ENCODE measurements at places on chromosomes 1 and 21. TPM values are rescaled to one million over a fixed set of nuclear protein-coding genes. Genes with fewer than 3 reads are reported as not detected.

- no peak for DNase-seq
Observed at GRCh38 chr21:19018529-19018928, 614.9 kb upstream of the TMPRSS15 start.

GRCh38 chr21:33396951-33397350 is 6.3 kb upstream of the IFNGR2 start:
- peak; percentile 82 for DNase-seq

Gene HAO2
- not detected for total RNA-seq

Gene CD244
- not detected for total RNA-seq

Gene OR2T29
- not detected for total RNA-seq

- DNase-seq = no peak
Observed at GRCh38 chr1:111804776-111805175, 49.1 kb downstream of the DDX20 start.

DNA sequence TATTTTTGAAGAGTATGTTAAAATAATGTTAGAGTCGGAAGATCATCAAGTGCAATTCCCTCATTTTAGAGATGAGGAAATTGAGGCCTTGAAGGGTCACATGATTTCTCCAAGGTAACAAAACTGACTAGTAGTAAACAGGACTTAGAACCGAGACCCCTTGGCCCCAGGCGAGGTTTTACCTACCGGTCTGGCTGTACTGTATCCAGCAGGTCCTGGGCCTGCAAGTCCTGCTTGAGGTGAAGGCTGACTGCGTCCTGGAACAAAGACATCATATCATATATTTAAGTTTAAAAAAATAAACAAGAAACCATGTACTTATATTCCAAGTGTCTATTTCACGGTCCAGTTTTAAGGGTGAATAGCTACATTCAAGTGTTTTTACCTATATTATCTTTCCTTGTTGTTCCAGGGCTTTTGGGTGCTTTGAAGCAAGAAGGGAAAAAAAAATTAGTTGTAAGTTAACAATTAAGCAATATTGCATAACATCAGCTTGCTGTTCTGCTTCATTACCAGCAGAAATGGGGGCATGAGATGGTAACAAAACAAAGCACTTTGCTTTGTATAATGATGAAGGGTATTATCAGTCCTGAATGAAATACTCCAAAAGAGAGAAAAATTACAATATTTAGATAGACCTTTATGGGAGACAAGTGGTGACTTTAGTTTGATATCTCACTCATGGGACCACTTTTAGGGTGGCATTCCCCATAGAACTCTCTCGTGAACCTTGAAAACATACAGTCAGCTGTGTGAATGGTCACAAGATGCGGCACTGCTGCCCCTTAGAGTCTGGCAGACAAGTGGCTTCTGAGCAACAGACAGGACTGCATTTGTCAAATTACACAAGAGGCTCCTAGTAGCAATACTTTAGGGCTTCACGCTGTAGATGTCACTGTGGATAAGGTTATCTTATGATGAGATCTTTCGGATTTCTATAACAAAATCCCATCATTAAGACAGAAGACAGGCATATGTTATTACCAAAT is 29.8 kb upstream of the CFAP298 start:
- DNase-seq = no peak

GRCh38 chr1:178509414-178510007 is 3.4 kb upstream of the TEX35 start:
- DNase-seq = no peak

DNA sequence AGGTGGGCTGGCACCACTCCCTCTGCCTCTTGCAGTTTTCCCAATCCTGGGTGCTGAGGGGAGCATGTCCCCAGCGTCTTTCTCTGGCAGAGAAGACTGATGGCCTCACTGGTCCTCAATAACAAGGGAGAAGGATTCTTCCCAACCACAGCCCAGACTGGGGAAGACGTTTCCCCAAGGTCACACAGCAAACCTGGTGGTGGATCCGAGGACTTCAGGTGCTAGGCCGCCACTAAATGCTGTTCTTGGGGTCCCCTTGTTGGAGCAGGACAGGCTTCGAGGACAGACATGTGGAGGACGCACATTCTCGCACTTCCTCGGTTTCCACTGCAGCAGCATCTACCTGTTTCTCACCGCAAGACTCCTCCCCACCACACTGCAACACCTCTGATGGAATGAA is 30.9 kb upstream of the PAX7 start:
- no peak for DNase-seq

DNA sequence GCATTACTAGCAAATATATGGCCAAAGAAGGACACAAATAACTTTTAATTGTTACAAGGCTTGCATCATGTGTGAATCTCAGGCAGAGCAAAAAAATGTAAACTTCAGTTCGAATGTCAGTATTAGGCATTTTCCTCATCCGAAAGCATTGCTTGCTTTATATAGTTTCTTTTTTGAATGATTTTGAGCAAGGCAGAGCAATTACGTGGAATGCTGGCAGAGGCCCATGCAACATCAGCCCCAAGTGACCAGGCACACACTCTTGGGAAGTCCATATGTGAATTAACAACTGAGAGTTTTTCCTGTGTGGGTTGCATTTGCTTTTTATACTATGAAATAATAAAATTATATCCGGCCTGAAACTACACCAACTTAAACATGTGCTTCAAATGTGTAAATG is 274.8 kb downstream of the PTPRC start:
- DNase-seq = peak; percentile 78

GRCh38 chr1:188425687-188426086 is 1596.9 kb downstream of the PLA2G4A start:
- DNase-seq = peak; percentile 94

DNA sequence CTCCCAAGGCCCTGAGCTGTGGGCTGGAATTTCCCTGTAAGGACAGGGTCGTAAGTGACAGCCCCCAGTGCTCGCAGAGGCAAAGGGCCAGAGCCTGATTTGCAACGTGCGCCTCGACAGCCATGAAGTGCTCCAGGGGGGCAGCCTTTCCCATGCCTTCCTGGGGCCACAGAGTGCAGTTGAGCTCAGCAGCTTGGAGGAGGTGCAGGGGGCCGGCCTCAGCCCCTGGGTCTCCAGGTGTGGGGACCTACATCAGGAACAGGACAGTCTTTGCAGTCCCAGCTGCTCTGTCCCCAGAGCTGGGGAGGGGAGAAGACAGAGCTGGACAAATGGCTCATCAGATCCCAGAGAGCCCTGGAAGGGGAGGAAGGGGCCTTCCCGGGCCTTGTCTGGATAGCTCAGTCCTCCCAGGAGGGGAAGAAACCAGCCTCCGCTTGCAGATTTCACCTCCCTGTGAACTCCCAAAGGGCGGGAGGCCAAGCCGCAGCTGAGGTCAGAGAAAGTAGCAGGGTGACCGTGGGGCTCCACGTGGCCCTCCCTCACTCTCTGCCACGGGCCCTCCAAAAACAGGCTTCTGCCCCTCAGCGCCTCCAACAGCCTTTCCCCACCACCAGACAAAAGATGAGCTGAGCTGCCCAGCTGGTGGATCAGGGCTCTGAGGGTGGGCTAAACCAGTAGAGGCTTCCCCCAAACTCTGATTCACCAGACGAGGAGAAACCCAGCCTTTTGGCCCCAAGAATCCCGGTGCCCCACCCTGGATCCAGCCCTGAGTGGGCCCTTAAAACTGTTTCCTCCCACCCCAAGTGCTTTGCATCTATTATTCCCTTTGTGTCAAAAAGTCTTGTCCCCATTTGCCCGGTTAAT is 76.5 kb downstream of the DHRS3 start:
- peak; percentile 67 for DNase-seq

DNA sequence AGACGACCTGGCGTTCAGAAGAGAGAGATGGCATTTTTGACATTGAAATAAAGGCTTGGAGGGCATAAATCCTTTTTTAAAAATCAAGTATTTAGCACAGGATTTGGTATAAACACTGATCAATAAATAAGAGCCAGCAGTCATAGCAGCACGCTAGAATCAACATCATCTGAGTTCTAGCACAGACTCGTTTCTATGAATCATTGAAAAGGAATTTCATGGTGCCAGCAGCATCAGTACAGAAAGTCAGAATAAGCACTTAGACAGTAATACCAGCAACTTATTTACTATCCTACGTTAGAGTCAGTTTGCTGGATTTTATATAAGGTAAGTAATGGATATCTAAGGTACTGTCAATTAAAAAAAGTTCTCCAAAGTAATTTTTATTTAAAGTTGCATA is 119.3 kb downstream of the HLCS start:
- peak; percentile 85 for DNase-seq

DNA sequence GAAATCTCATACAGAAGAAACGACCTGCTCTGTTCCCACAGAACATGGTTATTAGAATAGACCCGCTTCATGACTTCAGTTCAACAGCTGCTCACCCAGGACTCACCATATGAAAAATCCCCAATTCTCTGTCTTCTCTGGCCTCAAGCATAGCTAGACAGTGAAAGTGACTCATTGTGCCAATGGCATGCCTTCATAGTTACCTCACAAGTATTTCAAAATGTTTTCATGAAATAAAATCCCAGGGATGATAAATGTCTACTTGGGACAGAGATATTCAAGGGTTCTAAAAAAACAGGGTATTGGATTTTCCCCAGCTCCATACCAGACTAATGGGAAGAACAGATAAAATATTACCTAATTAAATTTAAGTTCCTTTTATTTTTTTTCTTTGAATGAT is 82.3 kb downstream of the NOTCH2 start:
- peak; percentile 97 for DNase-seq

Gene F5
- not detected for total RNA-seq

GRCh38 chr1:97252076-97252475 is 530.5 kb downstream of the PTBP2 start:
- DNase-seq = peak; percentile 81

GRCh38 chr1:202452508-202452907 is 104.0 kb downstream of the PPP1R12B start:
- no peak for DNase-seq

DNA sequence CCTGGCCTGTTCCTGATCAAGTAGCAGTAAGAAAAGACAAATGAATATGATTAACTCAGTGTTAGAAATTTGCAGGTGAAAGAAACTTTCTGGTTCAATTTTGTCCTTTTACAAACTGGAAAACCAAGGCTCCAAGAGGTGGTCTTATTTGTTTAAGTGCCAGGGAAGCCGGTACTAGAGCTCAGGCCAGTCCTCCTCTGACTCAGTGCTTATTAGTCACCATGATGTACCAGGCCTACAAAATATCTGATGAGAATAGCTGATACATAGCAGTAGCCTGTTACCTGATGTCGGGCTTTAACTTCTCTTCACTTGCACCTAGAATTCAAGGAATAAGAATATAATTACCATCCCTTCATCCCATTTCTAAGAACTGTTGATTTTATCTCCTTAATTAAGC is 394.8 kb downstream of the LMX1A start:
- no peak for DNase-seq
